ENCODE measurements at places on chromosomes 6 and 20. TPM values are rescaled to one million over a fixed set of nuclear protein-coding genes. Genes with fewer than 3 reads are reported as not detected.
A peak's percentile ranks its signal among the peaks of the same experiment; 100 is the strongest.

DNA sequence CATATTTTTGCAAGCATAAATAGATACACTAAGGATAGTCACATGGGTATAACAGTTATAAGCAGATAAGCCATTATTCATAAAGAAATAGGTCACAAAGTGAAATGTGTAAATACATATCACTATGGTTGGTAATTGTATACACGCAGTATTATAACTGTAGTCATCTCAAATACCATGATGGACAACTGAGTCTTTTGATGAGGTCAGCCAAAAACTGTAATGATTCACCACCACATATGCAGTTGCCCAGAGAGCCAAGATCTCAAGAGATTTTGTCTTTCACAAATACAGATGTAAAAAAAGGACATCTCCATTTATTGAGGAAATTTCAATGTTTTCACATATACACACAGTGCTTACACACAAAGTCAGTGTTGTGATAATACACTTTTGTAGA is 28.3 kb downstream of the ZNF292 start:
- H3K4me3 ChIP-seq = no peak overlapping the region
- no peak overlapping the region for H3K27ac ChIP-seq
- H3K4me1 ChIP-seq = peaks cover 5% of the 10 kb centered on the region
- no peaks in the 10 kb centered on the region for H3K27me3 ChIP-seq
- H3K36me3 ChIP-seq = no peaks in the 10 kb centered on the region

Gene HLA-A
- total RNA-seq = 599 TPM

DNA sequence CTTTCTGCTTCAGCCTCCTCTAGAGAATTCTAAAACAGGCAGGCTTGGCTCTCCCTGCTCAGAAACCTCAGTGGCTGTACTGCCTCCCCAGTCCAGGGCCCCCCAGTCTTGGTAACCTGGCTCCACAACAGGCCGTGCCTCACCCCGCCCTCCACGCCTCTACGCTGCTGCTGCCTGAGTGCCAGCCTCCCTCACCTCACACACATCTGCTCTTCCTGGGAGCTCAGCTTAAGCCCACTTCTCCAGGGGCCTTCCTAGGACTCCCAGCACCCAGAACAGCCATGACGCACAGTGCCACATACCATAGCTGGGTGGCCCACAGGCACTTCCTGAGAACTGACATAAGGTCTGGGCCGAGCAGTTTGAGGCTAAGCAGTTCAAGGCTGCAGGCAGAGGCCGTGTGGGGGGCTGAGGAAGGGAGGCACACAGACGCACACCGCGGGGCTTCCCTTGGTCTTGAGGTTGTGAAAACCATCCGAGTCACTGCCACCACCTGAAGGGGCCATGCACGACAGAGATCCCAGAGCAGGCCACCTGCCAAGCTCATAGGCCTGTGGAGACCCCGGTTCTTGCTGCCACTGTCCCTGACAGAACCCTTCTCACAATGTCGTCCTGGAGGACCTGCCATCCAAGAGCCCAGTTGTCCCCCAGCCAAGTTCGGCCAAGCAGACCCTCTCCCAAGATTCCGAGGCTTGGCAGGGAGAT is 42.6 kb downstream of the DSTN start:
- H3K4me1 ChIP-seq = no peaks in the 10 kb centered on the region
- no peak overlapping the region for H3K4me3 ChIP-seq
- H3K27ac ChIP-seq = peak overlapping the region; percentile 14

- no peaks in the 10 kb centered on the region for H3K4me1 ChIP-seq
- no peak for DNase-seq
- H3K27me3 ChIP-seq = no peaks in the 10 kb centered on the region
- H3K27ac ChIP-seq = no peak overlapping the region
Observed at GRCh38 chr6:164665328-164665727, 644.1 kb downstream of the C6orf118 start.

Gene TRIM40
- total RNA-seq = not detected

GRCh38 chr6:2448826-2449571 is 203.6 kb upstream of the GMDS start:
- no peaks in the 10 kb centered on the region for H3K27me3 ChIP-seq
- no peaks in the 10 kb centered on the region for H3K36me3 ChIP-seq
- peak overlapping the region; percentile 45 for H3K27ac ChIP-seq
- no peak for DNase-seq

DNA sequence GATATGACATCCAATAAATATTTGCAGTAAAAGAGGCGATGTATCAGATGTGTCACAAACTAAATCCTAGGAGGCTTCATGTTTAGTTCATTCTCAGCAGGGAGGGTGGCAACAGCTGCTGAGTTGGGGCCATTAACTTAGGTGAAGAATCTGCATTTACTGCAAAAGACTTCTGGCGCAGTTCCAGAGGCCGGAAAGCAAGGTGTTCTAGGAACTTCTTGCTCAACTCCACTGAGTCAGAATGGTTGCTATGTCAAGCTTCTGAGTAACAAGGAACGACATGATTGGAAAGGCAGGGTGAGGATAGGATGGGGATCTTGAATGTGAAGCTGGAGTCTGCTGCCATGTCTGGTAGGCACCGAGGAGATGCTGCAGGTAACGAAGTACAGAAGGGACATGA is 11.7 kb downstream of the ADNP start:
- no peaks in the 10 kb centered on the region for H3K27me3 ChIP-seq
- H3K36me3 ChIP-seq = no peaks in the 10 kb centered on the region
- H3K4me3 ChIP-seq = no peak overlapping the region
- peak; percentile 84 for DNase-seq

Gene GTSF1L
- total RNA-seq = not detected

Gene OPRM1
- not detected for total RNA-seq

- H3K4me1 ChIP-seq = no peaks in the 10 kb centered on the region
- H3K27ac ChIP-seq = no peak overlapping the region
- H3K4me3 ChIP-seq = no peak overlapping the region
- H3K36me3 ChIP-seq = no peaks in the 10 kb centered on the region
- no peaks in the 10 kb centered on the region for H3K27me3 ChIP-seq
Observed at GRCh38 chr20:16569246-16570153, 3.7 kb downstream of the KIF16B start.

- no peaks in the 10 kb centered on the region for H3K27me3 ChIP-seq
- peak overlapping the region; percentile 88 for H3K27ac ChIP-seq
- H3K36me3 ChIP-seq = no peaks in the 10 kb centered on the region
Observed at GRCh38 chr6:157244175-157244574, 79.1 kb downstream of the TMEM242 start.

Gene GTF2H4
- 31.2 TPM for total RNA-seq

GRCh38 chr20:7650086-7650879 is 290.0 kb downstream of the HAO1 start:
- no peak overlapping the region for H3K4me3 ChIP-seq
- no peaks in the 10 kb centered on the region for H3K27me3 ChIP-seq
- no peaks in the 10 kb centered on the region for H3K4me1 ChIP-seq
- H3K27ac ChIP-seq = no peak overlapping the region
- no peaks in the 10 kb centered on the region for H3K36me3 ChIP-seq
- DNase-seq = no peak

- H3K27ac ChIP-seq = no peak overlapping the region
- no peaks in the 10 kb centered on the region for H3K27me3 ChIP-seq
- H3K36me3 ChIP-seq = no peaks in the 10 kb centered on the region
- DNase-seq = no peak
- H3K4me1 ChIP-seq = no peaks in the 10 kb centered on the region
Observed at GRCh38 chr6:141682391-141682790, 450.3 kb upstream of the GJE1 start.

Gene BFSP1
- total RNA-seq = 1.5 TPM

Gene HECA
- total RNA-seq = 47.4 TPM

Gene GPR6
- total RNA-seq = not detected

GRCh38 chr20:22794200-22794599 is 209.8 kb upstream of the FOXA2 start:
- no peaks in the 10 kb centered on the region for H3K4me1 ChIP-seq
- no peaks in the 10 kb centered on the region for H3K36me3 ChIP-seq
- DNase-seq = no peak
- peak overlapping the region; percentile 42 for H3K27ac ChIP-seq
- no peaks in the 10 kb centered on the region for H3K27me3 ChIP-seq

DNA sequence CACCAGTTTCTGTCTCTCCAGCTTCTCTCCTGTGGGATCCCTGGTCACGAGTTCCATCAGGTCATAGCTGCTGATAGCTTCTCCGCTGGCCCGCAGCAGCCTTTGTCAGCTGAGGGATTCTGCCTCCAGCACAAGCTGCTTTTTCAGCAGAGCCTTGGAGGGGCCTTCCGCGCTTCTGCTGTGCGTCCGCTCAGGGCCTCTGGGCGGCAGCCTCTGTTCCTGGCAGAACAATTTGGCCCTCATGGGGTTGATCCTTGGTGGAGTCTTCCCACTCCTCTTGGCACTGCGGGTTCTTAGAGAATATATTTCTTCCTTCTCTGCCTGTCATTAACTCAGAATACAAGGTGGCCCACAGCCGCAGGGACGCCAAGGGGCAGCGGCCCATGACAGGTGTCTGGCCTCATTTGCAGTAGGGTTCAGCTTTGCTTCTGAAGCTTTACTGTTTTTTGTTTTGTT is 158.8 kb downstream of the DTNBP1 start:
- no peak overlapping the region for H3K4me3 ChIP-seq
- no peak for DNase-seq
- no peaks in the 10 kb centered on the region for H3K36me3 ChIP-seq
- H3K4me1 ChIP-seq = no peaks in the 10 kb centered on the region

Gene EPPIN
- not detected for total RNA-seq

DNA sequence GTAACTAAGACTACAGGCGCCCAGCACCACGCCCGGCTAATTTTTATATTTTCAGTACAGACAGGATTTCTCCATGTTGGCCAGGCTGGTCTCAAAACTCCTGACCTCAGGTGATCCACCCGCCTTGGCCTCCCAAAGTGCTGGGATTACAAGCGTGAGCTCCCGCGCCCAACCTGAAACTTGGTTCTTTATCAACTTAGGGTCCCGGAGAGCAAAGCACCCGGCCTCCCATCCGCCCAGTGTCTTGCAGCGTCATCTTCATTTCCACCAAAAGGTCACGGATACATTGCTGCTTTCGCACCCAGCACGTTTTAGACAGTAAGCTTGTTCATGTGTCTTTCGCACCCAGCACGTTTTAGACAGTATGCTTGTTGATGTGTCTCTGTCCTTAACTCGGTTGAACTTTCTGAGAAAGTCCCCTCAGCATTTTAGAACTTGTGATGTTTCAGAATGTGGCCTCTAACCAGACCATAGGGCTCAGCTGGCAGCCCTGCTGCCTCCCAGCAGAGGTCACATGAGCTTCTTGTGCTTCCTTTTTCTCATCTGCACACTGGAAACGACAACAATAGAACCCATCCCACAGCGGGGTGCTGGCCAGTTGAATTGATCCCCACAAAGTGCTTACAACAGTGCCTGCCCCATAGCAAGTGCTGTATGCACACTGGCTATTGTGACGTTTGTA is 48.8 kb downstream of the PRR18 start:
- H3K27me3 ChIP-seq = no peaks in the 10 kb centered on the region
- no peaks in the 10 kb centered on the region for H3K36me3 ChIP-seq
- no peak for DNase-seq
- H3K4me1 ChIP-seq = no peaks in the 10 kb centered on the region
- no peak overlapping the region for H3K27ac ChIP-seq

Gene C20orf141
- not detected for total RNA-seq

- H3K27me3 ChIP-seq = no peaks in the 10 kb centered on the region
- no peak for DNase-seq
- H3K4me1 ChIP-seq = peaks cover 6% of the 10 kb centered on the region
- no peak overlapping the region for H3K4me3 ChIP-seq
Observed at GRCh38 chr20:15654208-15654649, 919.0 kb downstream of the KIF16B start.

Gene OR2H2
- not detected for total RNA-seq

- H3K27me3 ChIP-seq = no peaks in the 10 kb centered on the region
- DNase-seq = no peak
- H3K36me3 ChIP-seq = no peaks in the 10 kb centered on the region
Observed at GRCh38 chr6:143807103-143807772, 35.9 kb upstream of the LTV1 start.

Gene KDM1B
- 15.3 TPM for total RNA-seq

GRCh38 chr6:66961191-66961590 is 1254.2 kb upstream of the EYS start:
- DNase-seq = no peak
- H3K27ac ChIP-seq = no peak overlapping the region
- H3K4me3 ChIP-seq = no peak overlapping the region
- no peaks in the 10 kb centered on the region for H3K4me1 ChIP-seq
- no peaks in the 10 kb centered on the region for H3K27me3 ChIP-seq

GRCh38 chr20:25283221-25283951 is 35.5 kb downstream of the PYGB start:
- no peak overlapping the region for H3K27ac ChIP-seq
- H3K36me3 ChIP-seq = no peaks in the 10 kb centered on the region

Gene MAS1
- not detected for total RNA-seq

GRCh38 chr6:55174211-55175026 is at the start of gene HCRTR2:
Gene HCRTR2 (plus strand): TSS chr6:55174515. CDS start chr6:55174588, 73 bp downstream.
- H3K27ac ChIP-seq = no peak within 1 kb of the TSS
- no peak for DNase-seq
- no peaks in the 10 kb centered on the region for H3K27me3 ChIP-seq
- peaks cover 3% of the 10 kb centered on the region for H3K4me1 ChIP-seq
- no peak within 1 kb of the TSS for H3K4me3 ChIP-seq

Measured in aorta (tissue), 5 donors.